ENCODE measurements at places on chromosomes 4 and X. TPM values are rescaled to one million over a fixed set of nuclear protein-coding genes. Genes with fewer than 3 reads are reported as not detected.
A peak's percentile ranks its signal among the peaks of the same experiment; 100 is the strongest.

DNA sequence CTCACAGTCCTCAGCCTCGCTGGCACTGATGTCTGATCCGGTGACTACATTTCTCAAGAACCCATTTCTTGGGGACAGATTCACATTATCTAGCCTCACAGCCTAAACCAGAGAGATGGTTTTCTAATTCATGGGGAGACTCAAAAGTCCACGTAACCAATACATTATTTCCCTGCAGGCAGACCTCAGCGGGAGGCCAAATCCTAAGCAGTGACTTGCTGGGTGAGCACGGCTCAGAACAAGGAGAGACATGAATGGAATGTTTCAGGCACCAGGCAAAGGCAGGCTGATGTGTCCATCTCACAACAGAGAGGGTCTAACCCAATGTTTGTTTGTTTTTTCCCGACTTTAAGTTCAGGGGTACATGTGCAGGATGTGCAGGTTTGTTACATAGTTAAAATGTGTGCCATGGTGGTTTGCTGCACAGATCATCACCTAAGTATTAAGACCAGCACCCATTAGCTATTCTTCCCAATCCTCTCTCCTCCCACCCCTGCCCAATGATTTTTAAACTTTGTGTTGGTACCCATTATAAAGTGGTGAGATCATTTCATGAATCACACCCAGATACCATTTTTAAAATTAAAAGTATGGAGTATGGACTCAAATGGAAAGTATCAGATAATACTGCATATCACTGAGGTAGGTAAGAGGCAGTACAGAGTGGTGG, 53.3 kb downstream of the SCD5 start:
- no peak overlapping the region for H3K4me3 ChIP-seq
- H3K27me3 ChIP-seq: no peaks in the 10 kb centered on the region
- DNase-seq: no peak
- H3K27ac ChIP-seq: no peak overlapping the region
- H3K36me3 ChIP-seq: no peaks in the 10 kb centered on the region

DNA sequence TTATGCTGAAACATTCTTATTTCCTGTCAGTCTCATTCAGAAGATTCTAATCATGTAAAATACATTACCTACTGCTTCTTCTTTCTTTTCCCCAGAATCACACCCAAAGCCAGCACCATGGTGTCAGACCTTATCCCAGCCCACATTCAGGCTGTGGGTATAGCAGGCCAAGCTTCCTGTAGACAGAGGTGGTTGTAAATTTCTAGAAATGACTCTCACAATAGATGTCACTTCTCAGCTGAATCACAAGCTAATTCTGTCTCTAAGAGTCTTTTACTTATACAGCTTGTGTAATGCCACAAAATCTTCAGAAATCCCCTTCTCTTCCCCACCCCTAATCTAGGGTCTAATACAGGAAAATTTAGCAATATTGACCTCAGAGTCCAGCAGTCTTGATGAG, 239.6 kb downstream of the PARM1 start:
- H3K27ac ChIP-seq: no peak overlapping the region
- no peak overlapping the region for H3K4me3 ChIP-seq
- DNase-seq: no peak
- no peaks in the 10 kb centered on the region for H3K36me3 ChIP-seq
- no peaks in the 10 kb centered on the region for H3K4me1 ChIP-seq
- no peaks in the 10 kb centered on the region for H3K27me3 ChIP-seq

DNA sequence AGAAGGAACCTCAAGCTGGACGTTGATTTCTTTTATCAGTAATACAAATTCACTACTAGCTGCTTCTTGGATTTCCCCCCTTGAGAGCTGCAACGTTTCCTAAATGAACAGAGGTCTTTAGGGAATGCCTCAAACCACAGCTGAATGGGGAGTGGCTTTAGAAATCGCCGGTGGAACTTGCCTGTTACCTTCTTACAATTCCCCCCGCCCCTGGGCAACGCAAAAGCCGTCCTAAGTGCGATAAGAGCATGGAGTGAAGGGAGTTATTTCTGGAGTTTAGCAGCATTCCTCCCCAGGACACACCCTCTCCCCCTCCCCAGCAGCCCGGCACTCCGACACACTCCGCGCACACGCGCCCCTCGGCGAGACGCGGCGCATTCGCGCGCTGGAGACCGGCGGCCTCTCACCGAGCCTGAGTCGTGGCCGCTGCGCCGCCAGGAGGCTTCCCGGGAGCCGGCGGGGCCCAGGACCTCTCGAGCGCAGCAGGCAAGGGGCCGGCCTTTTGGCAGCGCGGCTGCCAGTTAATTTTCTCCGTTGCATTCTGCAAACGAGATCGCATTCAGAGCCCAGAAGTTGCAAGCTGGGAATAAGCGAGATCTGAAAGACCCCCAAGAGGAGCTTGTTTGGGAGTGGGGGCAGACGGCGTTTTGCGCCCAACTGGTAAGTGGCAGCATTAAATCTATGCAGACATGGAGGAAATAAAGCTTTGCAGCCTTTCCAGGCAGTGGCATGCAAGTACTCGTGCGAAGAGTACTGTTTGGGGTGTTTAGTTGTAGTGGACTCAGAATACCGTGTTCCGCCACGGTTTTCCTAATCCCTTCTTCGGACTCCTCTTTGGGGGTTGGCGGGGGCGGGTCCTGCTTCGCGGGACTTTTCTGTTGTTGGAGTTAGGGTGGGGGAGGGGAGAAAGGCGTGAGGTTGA, 134.7 kb downstream of the PALLD start:
- peak overlapping the region; percentile 42 for H3K27ac ChIP-seq
- H3K36me3 ChIP-seq: no peaks in the 10 kb centered on the region
- H3K4me3 ChIP-seq: peak overlapping the region; percentile 38
- DNase-seq: peak; percentile 72

- no peaks in the 10 kb centered on the region for H3K27me3 ChIP-seq
- no peaks in the 10 kb centered on the region for H3K36me3 ChIP-seq
- peaks cover 22% of the 10 kb centered on the region for H3K4me1 ChIP-seq
- no peak overlapping the region for H3K27ac ChIP-seq
Observed at GRCh38 chr4:2871911-2872310, 28.3 kb downstream of the ADD1 start.

DNA sequence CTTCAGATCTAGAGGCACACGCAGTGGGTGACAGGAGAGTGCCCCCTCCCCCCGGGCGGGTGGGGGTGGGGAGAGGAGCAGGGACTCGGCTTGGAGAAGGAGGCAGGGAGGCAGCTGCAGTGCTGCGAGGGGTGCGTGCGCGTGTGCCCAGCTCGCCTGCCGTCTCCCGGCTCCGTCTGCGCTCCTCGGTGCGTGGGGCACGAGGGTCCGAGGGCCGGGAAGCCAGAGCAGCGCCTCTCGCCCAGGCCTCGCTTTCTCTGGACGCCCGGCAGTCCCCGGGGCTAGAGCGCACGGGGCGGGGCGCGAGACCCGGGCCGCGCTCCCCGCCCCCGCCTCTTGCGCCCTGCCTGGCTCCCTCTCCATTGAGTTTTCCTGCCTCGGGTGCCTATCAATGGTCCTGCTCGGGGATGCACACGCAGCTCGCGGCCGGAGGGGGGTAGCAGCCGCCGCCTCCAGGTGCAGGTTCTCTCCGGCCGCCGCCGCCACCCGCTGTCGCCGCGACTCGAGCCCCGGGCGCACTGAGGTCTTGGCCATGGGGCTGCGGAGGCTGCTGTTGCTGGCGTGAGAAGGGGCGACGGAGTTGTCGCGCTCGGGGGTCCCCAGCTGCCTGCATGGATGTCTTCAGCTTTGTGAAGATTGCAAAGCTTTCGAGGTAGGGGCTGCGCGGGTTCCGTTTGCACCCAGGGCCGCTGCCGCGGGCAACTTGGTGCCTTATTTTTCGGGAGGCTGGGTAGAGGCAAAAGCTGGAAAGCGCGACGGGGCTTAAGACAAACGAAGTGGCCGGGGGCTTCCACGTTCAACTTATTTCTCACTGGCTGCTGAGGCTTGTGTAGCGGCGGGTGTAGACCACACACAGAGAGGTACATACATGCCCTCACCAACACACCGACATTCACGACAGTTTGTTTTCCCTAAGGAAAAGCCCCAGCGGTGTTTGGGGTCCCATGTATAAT, at the start of gene FRMPD4:
Gene FRMPD4, plus strand, starts transcription at position 113 of the 953 bp plus-strand sequence. Its CDS starts 499 bp downstream, at position 612.
- peaks cover 18% of the 10 kb centered on the region for H3K27me3 ChIP-seq
- H3K27ac ChIP-seq: no peak within 1 kb of the TSS
- H3K4me3 ChIP-seq: peak within 1 kb of the TSS; percentile 40
- no peaks in the 10 kb centered on the region for H3K36me3 ChIP-seq
- no peak for DNase-seq
- no peaks in the 10 kb centered on the region for H3K4me1 ChIP-seq

HPGD gene
- not detected for total RNA-seq
